ENCODE measurements at places on chromosomes 3 and 15.

DNA sequence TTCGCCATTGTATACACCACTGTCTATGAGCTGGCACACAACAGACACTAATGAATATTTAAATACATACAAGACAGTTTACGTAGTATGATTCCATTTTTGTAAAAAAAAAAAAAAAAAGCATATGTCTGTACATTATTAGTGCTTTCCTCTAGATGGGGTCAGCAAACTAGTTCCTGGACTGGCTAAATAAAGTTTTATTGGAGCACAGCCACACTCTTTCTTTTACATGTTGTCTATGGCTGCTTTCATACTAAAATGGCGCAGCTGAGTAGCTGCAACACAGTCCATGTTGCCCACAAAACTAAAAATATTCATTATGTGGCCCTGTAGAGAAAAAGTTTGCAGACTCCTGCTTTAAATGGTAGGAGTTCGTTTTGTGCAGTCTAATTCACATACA is 70.7 kb upstream of the FRMD4B start:
- no peak for DNase-seq

DNA sequence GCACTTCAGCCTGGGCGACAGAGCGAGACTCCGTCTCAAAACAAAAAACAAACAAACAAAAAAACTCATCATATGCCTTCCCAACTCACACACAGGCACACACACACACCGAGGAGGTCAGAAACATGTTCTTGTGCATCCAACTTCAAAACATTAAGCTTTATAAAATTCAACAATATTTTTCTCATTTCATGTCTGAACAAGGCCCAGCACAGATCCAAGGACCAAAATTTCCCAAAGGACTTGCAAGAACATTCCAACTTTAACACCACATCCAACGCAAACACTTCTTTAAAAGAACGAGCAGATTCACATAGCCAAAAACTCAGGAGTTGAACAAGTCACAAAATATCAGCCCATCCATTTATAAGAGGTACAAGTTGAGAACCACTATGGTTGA is 148.4 kb downstream of the MAGI1 start:
- DNase-seq, result no peak

DNA sequence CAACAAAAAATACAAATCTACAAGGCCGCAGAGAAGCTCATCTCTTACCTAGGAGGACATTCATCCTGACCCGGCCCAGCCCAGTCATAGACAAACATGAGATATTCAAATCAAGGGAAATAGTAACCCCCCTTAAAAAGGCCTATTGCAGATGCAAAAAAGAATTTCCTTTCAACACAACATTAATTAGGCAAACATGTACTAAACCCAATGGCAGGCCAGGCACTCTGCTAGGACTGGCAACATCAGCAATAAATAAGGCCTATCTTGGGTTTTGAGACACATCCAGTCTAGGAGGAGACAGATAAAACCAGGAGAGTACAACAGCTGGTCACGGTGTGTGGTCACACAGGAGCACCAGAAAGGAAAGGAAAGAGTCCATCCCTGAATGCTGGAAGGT is 61.4 kb downstream of the ADCY5 start:
- no peak for DNase-seq

DNA sequence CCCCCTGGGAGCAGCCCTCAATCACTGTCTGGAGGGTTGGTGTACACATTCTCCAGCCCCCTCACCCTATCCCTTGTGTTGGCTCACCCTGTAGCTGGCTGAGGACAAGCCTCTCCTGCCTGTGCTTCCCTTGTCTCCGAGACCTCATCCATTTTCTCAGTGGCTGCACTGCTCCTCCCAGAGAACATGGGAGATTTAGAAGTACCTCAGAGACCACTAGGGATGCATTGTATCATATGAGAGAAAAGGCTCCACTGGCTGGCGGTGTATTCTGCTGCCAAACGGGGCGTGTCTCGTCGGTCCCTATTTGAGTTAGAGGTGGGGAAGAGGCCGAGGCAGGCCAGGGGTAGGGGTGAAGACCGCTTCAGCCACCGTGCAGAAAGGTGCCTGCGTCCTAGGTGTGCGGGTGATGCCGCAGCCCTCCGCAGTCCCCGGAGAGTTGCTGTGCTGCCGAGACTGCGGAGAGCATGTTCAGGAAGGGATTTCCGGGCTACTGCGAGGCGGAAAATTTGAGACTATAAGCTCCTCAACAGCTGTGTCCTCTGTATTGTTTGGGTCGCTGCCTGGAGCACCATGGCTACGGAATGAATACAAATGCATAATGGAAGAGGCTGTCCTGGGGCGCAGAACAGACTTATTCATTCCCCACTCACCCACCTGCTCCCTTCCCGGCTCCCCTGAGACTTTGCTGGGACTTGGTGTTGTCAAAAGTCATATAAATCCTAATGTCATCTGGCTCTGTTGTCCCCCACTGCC is 43.8 kb downstream of the SPSB4 start:
- peak; percentile 89 for DNase-seq

- no peak for DNase-seq
Measured at GRCh38 chr3:144744473-144744872, 772.9 kb downstream of the DIPK2A start.

- DNase-seq, result no peak
Measured at GRCh38 chr3:187310954-187311470, 19.5 kb upstream of the MASP1 start.

DNA sequence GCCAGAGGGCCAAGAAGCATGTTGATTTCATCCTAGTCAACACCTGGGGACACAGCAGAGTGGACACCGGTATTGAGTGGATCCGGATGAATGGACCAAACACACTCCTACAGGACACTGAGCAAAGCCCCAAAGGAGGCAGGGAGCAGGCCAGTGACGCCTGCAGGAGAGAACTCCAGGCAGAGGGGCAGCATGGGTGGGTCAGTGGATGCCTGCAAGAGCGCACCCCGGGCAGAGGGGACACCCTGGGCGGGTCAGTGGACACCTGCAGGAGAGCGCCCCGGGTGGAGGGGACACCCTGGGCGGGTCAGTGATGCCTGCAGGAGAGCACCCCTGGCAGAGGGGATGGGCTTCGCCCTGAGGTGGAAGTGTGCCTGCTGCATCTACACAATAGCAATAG is 27.6 kb upstream of the HRH1 start:
- no peak for DNase-seq

DNA sequence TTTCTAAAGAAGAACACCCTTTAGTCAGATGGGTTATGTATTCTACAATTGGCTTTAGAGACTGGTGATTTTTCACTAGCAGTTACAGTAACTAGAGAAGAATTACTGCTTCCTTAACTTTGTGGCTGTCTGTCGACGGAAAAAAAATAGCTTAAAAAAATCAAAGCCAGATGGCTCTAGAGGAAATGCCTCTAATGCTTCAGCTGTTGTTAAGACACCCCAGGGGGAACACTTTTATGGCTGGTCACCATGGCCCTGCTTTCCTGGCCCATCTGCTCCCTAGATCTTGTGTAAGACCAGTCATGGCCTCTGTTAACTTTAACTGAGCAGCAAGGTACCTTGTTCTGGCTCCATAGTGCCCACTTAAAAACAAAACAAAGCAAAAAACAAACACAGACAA is 198.6 kb upstream of the PLSCR5 start:
- no peak for DNase-seq

- DNase-seq, result no peak
Measured at GRCh38 chr3:49339581-49339940, 292 bp downstream of the USP4 start.

DNA sequence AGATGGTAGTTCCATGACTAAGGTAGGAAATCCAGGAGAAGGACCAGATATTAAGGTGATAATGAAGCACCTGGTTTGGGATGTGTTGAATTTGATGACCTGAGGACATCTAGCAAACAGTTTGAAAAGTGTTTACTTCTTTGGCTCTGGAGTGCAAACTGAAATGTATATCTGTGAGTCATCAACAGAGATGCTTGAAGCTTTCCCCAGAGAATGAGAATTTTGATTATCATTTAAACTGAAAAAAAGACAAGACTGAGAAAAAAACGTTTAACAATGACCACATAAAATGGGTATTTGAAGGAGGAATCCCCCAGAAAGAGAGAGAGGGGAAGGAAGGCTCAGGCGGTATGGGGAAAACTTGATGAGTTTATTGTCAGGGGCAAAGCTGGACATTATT is 20.7 kb upstream of the GSK3B start:
- no peak for DNase-seq

- no peak for DNase-seq
Measured at GRCh38 chr3:87957575-87957974, 101.2 kb downstream of the CGGBP1 start.

DNA sequence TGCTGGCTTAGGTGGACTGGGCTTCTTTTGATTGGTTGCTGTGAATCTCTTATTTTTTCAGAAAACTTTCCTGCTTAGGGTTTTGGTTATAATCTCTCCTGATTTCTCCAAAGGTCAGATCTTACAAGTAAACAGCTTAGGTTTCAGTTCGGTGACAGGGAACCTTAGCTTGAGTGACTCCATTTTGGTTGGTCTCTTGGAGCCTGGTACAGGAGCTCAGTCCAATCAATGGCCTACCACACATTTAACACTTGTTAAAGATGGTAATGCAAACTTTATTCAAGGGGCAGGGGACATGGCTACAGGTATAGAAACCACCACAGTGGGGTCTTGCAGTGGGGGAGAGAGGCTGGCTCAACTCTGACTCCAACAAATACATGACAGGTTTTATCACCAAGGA is 180.9 kb upstream of the THBS1 start:
- DNase-seq, result no peak

Measured in DMS153 (cell line).